Hippocampal formation (tissue), 2 donors: ENCODE measurements at places on chromosomes 4 and X.

- no peak for DNase-seq
Measured at GRCh38 chrX:115650916-115651315, 89.9 kb downstream of the PLS3 start.

DNA sequence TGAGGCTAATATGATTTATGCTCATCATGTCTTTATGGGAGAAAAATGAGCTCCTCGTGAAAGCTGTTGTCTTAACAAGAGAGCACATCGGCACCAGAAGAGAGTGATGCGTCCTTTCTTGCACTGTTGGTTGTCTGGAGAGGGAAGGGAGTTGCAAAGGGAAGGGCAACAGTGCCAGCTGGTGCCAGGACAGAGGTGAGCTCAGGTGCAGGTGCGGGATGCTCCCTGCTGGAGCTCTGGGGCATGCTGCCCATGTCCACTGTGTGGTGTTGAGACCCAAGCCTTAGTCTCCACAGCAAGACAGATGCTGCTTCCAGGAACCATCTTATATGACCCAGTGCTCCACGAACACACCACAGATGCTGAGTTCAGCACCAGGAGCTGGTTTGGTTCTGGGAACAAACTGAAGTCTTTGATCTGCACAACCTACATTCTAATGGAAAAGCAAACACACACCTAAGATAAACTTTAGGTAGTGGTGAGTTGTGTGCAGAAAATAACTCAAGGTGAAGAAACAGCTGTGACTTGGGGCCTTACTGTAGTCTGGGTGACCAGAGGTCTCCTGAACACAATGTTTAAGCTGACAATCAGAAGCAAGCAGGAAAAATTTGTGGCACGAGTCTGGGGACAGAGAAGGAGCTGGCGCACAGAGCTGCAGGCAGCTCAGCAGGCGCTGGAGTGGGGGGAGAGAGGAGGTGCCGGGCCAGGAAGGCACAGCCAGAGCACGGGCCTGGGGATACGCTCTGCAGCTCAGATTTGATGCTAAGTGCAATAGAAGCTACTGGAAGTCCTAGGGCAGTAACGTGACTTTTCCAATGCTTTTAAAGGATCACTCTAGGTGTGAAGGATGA is 73.2 kb downstream of the HAUS3 start:
- DNase-seq = no peak

GRCh38 chr4:79250887-79251286 is 75.0 kb downstream of the NAA11 start:
- DNase-seq = no peak

DNA sequence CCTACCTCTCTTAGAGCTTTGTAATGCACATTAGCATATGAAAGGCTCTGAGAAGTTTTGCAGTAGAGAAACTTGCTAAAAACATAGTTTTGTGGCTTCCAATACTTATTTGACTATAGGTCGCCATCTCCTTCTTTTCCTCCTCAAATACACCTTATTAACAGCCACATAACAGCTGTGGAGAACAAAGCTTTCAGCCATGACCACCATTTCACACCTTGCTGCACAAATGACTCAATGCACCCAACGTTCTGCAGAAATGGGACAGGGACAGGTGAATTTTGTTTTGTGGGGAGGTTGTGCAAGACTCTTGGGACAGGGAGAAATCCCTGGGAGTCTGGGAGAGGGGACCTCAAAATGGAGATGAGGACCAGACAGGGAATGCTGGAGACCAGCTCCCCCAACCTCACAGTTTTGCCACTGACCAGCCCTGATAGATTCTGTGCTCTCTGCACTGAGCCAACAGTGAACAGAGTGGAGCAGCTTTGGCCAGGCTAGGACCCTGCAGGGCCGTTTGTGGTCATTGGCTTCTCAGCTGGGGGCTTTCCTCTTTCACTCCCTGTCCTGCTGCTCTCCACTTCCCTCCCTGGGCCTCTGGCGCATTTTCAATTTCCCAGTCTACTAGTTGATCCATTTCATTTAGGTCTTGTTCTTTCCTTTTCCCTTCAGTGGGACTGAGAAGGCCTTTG is 16.6 kb downstream of the FRMPD3 start:
- no peak for DNase-seq
